ENCODE measurements at places on chromosomes 3 and 15. TPM values are rescaled to one million over a fixed set of nuclear protein-coding genes. Genes with fewer than 3 reads are reported as not detected.

- no peak for DNase-seq
These were observed 42.1 kb downstream of the DNAJB8 start for GRCh38 chr3:128424508-128425069.

DNA sequence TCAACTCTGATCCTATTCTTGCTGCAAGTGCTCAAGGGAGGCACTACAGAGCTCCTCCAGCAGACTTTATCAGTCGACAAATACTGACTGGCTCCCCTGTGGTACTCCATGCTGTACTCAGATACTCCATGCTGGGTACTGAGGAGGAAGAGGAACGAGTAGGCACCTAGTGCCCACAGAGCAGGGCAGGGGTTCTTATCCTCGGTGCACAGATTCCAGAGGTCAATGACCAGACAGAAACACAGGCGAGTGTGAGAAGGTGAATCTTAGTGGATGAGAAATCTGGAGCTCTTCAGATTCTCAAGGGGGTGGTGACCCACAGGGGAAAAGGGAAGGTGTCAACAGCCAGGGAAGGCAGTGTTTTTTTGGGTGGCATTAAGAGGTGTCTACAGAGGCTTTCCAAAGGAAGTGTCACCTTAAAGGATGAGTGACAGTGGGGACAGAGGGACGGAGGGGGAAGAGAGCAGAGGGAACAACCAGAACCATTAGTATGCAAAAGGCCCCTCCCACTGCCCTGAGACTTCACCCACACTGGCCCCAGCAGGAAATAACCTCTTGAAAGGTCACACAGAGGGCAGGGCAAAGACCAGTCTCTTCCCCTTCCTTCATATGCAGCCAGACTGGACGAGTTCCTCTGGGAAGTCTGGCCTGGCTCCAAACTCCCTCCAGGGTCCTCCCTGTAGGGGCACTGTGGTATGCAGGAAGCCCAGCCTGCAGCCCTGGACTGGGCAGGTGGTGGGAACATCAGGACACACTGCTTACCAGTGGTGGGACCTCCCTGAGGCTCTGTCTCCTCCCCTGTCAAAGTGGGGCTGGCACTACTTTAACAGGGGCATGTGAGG, 27.5 kb downstream of the CCDC12 start:
- no peak for DNase-seq

GRCh38 chr15:89802986-89803824, 11.4 kb downstream of the ANPEP start:
- DNase-seq, result no peak

GRCh38 chr15:97126553-97127233, 796.2 kb downstream of the NR2F2 start:
- DNase-seq, result no peak

GRCh38 chr15:96338074-96338765, 7.7 kb downstream of the NR2F2 start:
- DNase-seq, result no peak

DNA sequence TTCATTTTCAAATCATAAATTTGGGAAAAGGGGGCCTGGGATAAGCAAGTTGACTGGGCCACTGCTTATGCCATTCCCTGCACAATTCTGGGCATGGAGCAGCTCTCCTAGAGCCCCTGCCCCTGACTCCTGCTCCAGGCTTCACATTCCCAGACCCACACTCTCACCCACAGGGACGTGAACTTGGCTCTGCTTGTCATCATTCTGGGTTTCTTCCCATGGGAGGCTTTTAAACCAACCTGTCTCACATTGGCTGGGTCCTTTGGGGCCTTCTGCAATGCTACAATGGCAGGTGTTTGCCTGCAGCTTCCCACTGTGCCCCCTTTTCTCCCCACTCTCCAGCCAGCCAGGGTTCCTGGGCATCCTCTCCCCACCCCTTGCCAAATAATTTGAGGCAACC, 49.1 kb downstream of the CYP19A1 start:
- DNase-seq, result no peak

GRCh38 chr3:98885851-98886250, 15.6 kb downstream of the DCBLD2 start:
- no peak for DNase-seq

DNA sequence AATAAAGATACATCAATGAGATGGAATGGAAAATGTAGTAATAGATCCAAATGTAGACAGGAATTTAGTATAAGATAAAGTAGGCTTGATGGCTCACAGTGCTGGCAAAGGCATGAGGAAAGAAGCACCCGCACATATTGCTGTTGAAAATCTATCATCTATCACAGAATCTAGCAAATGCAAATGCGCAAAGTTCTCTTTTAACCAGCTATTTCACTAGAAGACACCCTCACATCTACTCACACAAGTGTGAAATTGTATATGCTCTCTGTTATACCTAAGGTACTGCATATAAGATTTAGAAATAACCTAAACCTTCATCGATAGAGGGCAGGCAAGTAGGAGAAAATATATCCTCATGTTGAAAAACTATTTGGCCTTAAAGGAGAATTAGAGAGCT, 756.7 kb upstream of the SEMA6D start:
- no peak for DNase-seq

- DNase-seq, result no peak
These were observed 22.6 kb downstream of the C15orf39 start for GRCh38 chr15:75224281-75224680.

GRCh38 chr15:85839643-85840042, 44.9 kb upstream of the KLHL25 start:
- no peak for DNase-seq

DNA sequence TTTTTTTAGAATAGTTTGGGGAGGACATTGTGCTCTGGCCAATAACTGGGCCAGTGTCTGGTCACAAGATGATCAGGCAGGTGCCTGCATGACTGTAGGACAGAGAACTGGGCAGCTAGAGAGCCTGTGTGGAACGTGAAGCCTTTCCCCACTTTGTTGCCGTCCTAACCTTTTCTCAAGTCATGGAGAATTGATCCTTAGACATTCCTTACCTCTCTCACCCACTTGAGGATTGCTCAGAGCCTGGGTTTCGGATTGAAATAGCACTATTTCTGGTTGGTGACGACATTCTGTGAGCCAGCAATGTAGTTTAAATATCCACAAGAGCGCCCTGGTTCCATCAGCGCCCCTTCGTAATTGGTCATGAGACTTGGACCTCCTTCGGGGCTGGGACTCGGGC, 138.4 kb downstream of the IGF1R start:
- no peak for DNase-seq

DNA sequence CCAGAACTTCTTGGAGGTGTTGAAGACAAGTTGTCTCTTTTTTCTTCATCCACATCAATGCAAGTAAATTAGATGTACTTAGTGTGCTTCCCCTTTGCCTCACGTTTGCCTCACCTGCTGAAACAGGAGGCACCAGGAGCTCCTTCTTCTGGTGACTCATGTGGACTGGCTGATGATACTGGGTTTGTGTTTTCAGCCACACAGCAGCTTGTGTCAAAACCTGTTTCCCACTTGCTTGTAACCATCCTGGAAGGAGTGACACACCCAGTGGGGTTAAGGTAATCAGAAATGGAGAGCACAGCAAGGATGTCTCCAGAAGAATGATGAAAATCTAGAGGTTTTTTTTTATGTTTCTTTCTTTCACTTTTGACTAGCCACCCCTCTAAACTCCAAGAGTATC, 143.3 kb upstream of the RBMS3 start:
- no peak for DNase-seq

- no peak for DNase-seq
These were observed 13.5 kb upstream of the TTBK2 start for GRCh38 chr15:42933886-42934667.

DNA sequence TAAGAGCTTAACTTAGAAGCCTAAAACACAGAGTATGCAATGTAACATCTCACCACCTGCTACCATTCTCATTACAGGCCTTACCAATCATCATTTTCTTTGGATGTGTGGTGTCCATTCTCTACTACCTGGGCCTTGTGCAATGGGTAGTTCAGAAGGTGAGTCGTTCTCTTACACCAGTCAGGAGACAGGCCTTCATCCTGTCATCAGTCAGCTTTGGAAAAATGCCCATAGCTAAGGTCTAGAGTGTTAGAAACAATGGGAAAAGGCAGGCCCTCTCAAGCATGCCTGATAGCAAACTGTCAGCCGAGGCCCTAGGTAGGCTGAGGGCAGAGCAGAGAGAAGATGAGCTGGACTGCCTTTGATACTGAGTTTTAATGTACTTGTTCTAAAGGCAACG, 13.5 kb downstream of the SLC28A2 start:
- DNase-seq, result no peak

DNA sequence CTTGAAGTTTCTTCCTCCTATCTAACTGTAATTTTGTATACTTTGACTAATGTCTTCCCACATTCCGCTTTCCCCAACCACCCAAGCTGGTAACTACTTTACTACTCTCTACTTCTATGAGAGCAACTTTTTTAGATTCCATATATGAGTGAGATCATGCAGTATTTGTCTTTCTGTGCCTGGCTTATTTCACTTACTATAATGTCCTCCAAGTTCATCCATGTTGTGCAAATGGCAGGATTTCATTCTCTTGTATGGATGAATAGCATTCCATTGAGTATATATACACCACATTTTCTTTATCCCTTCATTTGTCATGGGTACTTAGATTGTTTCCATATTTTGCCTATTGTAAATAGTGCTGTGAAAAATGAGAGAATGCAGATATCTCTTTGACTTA, 78.5 kb upstream of the CCNL1 start:
- no peak for DNase-seq

Gene TPRG1
- 0.55 TPM for polyA plus RNA-seq

Gene CPNE9
- polyA plus RNA-seq, result 0.05 TPM

Gene RARRES1
- 8.5 TPM for polyA plus RNA-seq

Gene IL17RB
- 1.7 TPM for polyA plus RNA-seq

Gene LRRC2
- polyA plus RNA-seq, result not detected

Gene EDC3
- 23.4 TPM for polyA plus RNA-seq

Gene CALML4
- 12.1 TPM for polyA plus RNA-seq

Gene TMEM158
- polyA plus RNA-seq, result 3.9 TPM

All from A549 (cell line).